ENCODE measurements at places on chromosomes 3 and 15.

GRCh38 chr3:51657234-51657633, 13.8 kb upstream of the TEX264 start:
- DNase-seq, result no peak

- DNase-seq, result no peak
Measured at GRCh38 chr3:104102386-104102785, 1264.3 kb upstream of the ALCAM start.

DNA sequence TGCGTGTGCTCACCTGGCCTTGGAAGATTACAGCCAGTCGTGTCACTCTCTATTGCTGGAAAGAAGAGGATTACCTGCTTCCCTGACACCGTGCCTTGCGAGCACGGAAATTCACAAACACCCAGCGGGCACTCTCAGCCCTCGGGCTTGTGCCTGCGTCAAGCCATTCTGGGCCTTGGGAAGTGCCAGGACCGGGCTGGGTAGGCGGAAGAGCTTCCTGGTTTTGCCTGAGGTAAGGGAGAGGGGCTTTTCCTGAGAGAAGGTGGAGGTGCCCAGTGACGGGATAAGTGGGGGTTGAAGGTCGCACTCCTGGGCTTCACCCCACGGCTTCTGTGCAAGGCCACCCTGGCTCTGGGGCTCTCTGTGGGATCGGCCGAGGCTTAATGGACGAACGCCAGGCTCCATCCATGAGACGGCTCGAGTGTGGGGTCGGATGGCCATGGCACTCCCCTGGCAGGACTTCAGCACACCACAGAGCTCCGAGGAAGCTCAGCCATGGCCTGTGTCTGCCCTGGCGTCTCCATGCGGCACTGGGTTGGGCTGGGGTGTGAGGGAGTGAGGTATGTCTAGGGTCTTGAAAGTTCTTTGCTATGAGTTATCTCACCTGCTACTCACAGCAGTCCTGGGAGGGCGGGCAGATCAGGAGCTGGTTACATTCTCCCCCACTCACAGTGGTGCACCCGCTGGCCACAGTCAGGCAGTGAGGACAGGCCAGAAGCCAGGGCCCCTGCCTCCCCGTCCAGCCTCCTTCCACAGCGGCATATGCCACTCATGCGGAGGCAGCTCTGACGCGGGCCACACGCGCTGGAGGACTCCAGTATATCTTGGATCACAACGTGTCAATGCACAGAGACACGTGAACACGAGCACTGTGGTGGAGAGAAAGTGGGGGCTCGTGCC, 209.0 kb downstream of the XXYLT1 start:
- no peak for DNase-seq

DNA sequence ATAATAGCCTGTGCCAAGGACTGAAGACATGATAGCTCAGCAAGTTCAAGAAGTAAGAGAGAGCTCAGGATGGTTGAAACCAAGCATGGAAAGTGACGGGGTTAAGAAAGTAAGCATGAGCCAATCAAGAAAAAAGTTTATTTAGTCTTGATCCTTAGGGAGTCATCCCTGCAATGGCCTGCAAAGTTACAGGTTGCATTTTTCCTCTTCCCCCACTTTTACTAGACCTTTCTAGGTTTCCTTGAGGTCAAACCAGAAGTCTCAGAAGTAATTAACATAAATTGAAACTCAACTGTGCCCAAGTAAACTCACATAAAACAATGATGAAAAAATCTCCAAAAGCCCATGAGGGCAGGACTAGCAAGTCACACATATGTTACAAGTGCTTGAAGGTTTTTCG, 250.9 kb downstream of the MAGI1 start:
- no peak for DNase-seq

- no peak for DNase-seq
Measured at GRCh38 chr15:35987056-35987455, 441.1 kb upstream of the DPH6 start.

DNA sequence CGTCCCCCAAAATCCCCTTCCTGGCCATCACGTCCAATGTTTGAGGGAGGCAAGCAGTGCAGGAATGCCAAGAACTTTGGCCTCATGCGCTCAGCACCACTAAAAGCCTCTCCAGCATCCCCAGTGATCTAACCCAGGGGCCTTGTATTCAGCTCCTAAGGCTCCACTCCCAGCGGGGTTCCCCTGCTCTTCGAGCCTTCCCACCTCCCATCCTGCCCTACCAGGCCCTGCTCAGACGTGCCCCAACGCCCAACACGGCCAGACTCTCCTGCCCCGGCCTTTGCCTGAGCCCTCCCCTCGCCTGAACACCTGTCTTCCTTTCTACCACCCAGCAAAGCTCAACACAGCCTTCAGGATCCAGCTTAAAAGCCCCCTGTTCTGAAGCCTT, 30.5 kb downstream of the PLXND1 start:
- no peak for DNase-seq

Data from stimulated activated naive CD8-positive, alpha-beta T cell treated with anti-CD3 and anti-CD28 coated beads, Interleukin-15, Interleukin-2, amounts not matched to agents 100 U/mL and 50 U/mL, for 24 hours (primary cell).